ENCODE measurements at places on chromosomes 16 and 17.

- no peak for DNase-seq
Measured at GRCh38 chr16:23185656-23186055, 3.1 kb downstream of the SCNN1G start.

- DNase-seq: no peak
Measured at GRCh38 chr16:75821117-75821516, 94.8 kb upstream of the CPHXL start.

DNA sequence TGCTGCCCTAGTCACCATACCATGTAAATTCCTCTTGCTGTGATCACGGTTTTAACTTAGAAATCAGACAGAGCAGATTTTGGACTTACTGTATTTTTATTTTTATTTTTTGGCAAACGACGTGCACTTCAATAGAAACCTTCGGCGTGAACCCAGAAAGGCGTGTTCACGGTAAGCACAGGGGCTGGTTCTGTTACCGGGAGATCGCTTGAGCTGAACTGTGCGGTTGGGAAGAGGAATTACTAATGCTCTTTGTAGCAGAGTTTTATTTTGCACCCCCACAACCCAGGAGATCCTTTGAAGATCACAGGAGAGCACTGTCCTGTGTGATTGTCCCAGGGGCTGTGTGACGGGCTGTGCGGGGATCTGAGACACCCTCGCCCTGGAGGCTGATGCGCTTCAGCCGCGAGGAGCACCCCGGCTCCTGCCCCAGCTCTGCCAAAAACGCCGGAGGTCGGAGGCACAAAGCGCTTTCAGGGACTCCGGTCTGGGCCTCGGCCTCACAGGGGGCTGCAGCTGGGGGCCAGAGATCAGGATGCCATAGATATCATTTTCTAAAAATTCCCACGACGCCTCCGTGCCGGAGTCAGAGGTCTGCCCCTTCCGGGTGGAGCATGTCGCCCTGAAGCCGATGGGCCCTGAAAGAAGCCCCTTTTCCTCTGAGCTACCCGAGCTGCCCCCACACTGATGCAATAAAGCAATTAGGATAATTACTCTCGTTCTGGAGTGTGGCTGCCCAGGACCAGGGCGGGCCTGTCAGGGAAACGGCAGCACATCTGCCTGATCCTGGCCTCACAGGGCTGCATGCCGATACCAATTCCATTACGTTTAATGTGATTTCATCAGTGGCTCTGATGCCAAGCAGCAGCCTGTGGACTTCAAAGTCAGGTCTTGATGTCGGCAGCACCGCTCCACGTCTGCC lies 71.8 kb downstream of the LMF1 start:
- no peak for DNase-seq

DNA sequence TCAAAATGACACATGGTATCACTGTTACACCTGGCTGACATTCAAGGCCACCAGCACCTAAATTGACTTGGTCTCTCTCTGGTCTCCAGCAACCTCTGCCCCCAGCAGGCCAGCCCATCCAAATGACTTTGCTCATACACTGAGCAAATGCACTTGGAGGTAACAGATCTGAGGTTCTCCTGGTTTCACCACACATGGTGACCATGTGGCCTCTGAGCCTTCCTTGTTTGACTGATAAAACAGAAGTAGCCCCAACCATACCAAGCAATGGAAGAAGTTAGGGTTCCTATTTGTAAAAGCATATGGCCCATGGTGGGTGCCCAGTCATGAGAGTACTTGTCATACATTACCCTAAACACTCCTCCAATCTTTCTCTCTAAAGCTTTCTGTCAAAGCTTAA lies 181.7 kb downstream of the MRTFB start:
- DNase-seq: no peak

- no peak for DNase-seq
Measured at GRCh38 chr17:65039336-65039988, 17.1 kb downstream of the GNA13 start.

DNA sequence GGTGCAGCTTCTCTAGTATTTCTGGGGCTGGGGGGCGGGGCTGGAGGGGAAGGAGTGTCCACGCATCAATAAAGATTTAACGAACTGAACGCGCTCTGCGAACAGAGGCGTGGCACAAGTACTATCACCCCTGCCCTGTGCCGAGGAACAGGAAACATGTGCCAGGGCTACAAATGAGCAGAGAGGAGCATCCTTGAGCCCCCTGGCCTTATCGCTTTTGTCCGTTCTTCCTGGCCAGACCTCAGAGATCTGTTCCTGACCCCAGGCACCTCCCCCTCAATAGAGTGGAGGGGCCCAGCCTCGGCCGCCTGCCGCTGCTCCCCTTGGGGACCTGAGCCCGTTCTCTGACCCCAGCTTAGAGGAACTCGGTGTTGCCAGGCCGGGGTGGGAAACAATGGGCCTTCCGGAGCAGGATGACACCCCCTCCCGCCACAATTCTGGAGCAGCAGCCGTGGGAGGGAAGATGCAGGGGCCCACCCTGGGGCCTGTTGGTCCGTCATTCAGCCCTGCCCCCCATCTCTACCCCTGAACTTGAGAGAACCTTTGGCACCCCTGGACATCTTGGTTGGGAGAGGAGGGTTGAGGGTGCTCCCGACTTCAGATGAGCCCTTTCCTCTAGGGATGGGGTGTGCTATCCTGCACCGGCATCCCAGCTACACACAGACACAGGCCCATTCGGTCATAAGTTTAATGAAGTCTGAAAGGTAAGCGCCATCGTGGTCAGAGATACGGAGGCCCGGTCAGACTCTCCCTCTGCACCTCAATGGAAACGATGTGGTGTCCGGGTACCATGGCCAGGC lies 1.1 kb downstream of the NAA38 start:
- no peak for DNase-seq

DNA sequence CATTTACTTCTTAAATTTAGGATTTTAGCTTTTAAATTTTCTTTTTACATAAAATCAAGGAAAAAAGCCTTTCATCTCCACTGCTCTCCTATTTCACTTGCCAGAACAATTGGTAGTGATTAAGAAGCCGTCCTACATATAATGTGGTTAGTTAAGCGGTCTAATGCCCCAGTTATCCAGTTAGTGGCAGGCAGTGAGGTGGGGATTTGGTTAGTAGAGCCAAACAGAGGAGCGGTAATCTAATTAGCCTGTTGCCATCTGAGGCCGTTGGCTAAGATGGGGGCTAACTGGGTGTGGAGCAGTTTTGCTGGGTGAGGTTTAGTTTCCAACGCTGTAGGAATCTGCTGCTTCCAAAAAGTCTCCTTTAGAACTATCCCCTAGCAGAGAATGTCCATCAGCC lies 22.4 kb downstream of the SNX11 start:
- no peak for DNase-seq

DNA sequence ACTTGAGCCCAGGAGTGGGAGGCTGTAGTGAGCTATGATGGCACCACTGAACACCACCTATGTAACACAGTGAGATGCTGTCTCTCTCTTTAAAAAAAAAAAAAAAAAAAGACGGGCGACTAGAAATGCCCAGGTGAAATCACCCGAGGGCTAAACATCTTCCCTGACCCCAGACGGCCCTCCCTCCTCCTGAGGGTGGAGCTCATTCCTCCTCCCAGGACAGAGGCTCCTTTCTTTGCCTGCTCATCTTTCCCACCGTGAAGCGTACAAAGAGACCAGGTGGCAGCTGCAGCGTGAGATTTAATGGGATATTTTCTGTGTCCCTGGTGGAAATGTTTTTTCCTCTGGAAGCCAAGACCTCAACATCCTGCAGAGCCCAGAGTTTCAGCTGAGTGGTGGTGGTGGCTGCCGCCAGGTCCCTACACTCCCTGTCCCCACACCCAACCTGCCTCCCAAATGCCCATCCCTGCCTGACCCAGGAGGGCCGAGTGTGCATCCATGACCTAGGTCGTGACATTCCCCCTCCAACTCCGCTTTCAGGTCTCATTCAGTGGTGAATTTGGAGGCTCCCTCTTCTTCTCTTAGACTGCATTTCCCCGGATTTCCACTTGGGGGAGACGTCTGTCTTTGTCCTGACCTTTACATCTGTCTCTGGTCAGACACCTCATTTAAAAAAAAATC lies 14.4 kb upstream of the GPRC5B start:
- no peak for DNase-seq

DNA sequence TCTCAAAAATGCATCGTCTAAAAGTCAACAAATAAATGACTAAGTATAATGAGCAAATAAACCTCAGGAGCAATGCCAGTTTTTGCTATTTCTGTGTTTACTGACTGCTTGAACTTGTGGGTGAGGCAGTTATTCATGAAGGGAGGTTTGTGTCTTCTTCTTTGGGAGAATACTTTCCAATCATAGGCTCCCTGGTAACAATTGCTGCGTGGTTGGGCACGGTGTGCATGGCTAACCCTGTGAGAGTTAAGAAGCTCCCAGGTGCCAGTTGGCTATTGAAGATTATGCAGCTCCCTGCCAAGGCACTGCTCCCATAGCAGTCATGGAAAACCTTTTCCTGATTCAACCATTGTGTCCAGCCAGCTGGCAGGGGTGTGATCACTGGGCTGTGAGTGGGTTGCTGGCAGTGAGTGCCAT lies 775.9 kb upstream of the GOT2 start:
- DNase-seq: no peak

- DNase-seq: no peak
Measured at GRCh38 chr16:82061861-82062525, 26.9 kb downstream of the HSD17B2 start.
